ENCODE measurements at places on chromosomes 4 and X.

DNA sequence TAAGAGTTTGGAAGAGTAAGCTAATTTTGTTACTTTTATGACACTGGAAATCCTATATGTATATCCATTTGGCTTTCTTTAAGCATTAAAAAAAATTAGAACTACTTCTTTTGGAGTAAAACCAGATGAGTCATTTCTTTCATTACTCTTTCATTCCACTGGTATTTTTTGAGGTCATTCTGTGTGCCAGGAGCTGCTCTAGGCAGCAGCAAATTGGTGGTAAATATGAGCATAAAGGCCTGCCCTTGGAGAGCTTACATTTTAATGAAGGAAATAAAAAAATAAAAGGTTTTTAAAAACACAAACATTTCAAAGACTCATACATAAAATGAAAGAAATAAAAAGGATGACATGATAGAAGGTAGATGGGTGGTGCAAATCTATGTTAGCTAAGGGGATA lies 37.4 kb downstream of the MID1 start:
- no peak for DNase-seq

DNA sequence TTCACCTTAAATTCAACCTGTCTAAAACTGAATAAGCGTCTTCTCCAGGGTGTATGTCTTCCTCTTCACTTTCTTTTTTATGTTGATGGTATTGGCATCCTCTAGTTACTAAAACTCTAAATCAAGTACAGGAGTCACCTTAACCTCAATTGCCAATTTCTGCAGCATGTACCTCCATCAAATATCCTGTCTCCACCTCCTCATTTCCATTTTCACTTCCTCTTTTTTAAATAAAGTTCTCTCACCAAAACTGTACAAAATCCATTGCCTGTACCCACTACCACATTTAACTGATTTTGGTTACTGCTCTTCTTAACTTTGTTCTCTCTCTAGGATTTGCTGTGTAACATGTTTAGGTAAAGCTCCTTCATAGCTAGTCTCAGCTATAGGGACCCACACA lies 9.2 kb upstream of the NPFFR2 start:
- DNase-seq = no peak

GRCh38 chr4:40461879-40462278 lies 126.7 kb downstream of the CHRNA9 start:
- no peak for DNase-seq

GRCh38 chrX:117982694-117983392 lies 133.8 kb downstream of the KLHL13 start:
- no peak for DNase-seq

DNA sequence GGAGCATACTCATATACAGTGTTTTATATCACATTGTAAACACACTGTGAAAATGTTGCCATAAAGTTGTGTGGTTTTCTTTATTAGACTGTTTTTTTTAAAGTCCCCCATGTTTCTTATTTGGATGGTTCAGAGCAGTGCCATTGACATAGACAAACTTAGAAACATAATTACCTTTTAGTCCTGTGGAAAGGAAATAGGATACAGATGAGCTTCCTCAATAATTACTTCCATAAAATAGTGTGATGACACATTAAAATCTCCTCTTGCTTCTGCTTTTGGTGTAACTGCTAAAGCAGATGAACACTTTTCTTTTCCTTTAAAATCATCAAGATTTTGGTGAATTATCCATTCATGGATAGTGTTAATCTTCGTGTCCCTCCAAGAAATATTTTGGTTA lies 52.9 kb upstream of the LIMCH1 start:
- no peak for DNase-seq

DNA sequence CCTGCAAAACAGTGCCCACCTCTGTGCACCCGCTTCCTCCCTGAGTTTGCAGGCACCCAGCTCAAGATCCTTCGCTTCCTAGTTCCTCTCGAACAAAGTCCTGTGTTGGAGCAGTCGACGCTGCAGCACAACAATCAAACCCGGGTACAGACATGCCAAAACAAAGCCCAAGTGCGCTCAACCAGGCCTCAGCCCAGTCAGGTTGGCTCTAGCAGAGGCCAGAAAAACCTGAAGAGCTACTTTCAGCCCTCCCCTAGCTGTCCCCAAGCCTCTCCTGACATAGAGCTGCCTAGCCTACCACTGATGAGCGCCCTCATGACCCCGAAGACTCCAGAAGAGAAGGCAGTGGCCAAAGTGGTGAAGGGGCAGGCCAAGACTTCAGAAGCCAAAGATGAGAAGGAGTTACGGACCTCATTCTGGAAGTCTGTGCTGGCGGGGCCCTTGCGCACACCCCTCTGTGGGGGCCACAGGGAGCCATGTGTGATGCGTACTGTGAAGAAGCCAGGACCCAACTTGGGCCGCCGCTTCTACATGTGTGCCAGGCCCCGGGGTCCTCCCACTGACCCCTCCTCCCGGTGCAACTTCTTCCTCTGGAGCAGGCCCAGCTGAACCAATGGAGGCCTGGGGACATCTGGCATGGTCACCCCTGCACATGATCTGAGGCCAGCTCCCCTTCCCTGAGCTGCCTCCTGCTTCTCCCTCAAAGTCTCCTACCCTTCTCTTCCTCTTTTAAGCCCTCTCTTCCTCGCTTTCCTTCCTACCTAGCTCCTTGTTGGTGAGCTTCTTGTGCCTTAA lies 6.9 kb downstream of the APEX2 start:
- no peak for DNase-seq

DNA sequence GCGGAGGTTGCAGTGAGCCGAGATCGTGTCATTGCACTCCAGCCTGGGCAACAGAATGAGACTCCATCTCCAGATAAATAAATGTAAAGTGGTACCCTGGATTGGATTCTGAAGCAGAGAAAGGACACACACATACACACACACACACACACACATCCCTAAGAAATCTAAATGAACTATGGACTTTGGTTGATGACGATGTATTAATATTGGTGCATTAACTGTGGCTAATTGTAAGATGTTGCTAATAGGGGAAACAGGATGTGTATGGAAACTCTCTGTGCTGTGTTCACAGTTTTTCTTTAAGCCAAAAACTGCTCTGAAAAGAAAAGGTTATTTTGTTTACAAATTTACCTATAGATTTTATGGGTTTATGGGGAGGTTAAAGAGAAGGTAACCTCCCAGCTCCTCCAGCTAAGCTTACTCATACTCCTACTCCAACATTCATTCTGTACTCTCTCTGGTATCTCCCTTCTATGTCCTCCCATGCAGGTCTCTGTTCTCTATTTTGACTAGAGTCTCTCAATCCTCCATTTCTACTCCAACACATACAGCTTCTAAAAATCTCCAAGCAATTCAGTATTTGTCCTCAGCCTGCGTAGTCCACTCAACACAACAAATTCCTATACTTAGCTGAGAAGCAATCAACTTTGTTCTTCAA lies 46.5 kb upstream of the RELL1 start:
- no peak for DNase-seq

GRCh38 chr4:7861440-7861881 lies 78.2 kb downstream of the AFAP1 start:
- DNase-seq = no peak

GRCh38 chr4:3227878-3228675 lies 20.9 kb upstream of the MSANTD1 start:
- DNase-seq = no peak

- DNase-seq = no peak
These were observed 59.4 kb downstream of the MTHFD2L start for GRCh38 chr4:74217365-74217764.

DNA sequence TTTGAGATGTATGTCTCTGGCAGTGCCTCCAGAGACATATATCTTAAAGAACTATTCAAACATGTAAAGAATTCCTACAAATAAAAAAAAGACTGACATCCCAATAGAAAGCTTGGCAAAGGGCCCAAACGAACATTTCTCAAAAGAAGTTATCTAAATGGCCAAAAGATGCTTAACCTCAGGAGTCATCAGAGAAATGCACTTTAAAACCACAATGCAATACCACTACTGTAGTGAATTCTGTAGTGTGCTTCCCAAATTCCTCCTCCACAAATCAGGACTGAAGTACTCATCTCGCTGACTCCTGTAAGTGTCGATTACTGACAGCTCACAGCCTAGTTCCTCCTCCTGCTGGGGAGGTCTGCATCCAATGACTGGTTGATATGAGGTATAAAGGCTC lies 129.0 kb upstream of the MAMLD1 start:
- DNase-seq = no peak

DNA sequence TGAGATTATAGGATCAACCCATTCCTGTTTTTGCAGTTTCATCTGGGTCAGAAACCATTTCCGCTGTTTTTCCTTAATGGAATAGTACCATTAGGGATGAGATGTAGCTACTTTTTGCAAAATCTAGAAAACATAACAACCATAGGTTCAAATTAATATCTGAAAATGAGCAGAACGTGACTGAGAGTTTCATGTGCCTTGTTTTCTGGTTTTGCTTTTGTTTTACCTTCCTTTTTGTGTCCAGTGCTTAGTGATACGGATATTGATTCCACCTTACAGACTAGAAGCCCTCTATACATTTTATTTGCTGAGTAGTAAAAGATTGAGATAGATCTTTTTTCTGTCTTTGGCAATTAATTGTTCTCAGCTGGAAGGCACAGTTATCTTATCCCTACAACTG lies 46.5 kb downstream of the SNX25 start:
- DNase-seq = no peak

- no peak for DNase-seq
These were observed at the start of gene KLHL5 for GRCh38 chr4:39062094-39062769. TSS of gene KLHL5 (plus strand) at chr4:39062232. CDS start at chr4:39062653, 421 bp downstream.

DNA sequence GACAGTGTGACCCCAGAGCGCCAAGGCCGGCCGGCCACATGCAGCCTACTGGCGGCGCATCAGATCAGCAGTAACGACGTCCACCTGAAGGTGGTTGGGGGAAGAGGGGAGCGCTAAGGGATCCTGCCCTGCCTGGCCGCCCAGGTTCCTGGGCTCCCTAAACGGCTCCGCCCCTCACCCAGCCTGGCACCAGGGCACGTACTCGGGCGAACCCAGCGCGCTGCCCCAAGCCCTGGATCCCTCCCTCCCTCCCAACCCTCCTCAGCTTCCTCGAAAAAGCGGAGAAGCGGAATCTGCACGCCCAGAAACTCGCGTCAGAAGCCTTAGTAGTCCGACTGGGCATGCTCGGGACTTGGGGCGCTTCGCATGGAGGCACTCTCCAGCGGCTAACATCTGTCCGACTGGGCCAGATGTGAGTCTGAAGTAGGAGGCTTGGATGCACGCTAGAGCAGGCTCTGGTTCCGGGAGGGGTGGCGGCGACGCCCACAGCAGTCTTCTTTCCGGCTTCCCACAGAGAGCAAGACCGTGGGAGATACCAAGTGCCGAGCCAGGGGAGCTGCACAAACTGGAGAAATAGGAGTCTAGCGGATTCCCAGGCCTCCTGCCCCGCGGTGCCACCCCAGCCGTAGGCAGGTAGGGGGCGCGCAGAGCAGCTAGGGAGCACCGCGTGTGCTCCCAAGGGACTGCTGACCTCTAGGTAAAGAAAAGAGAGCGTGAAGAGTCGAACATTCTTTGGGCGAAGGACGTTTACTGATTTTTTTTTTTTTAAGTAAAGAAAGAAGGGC lies 114.3 kb upstream of the TEX13C start:
- no peak for DNase-seq

GRCh38 chr4:164596927-164597326 lies 157.0 kb upstream of the SMIM31 start:
- no peak for DNase-seq

DNA sequence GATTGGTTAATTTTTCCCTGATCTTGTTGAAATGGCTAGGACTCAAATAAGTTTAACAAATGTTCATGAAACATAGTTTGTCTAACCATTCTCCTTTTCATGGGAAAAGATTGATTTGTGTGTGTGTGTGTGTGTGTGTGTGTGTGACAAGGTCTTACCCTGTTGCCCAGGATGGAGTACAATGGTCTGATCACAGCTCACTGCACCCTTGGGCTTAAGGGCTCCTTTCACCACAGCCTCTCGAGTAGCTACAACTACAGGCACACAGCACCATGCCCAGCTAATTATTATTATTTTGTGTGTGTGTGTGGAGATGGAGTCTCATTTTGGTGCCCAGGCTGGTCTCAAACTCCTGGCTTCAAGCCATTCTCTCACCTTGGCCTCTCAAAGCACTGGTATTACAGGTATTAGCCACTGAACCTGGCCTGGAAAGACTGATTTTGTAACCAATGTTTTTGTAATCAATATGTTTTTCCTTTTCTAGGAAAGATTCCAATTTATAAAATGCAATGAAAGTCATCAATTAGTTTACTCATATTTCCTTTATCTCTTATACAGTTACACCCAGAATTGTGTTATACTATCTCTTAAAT lies 139.3 kb downstream of the CPE start:
- DNase-seq = no peak

DNA sequence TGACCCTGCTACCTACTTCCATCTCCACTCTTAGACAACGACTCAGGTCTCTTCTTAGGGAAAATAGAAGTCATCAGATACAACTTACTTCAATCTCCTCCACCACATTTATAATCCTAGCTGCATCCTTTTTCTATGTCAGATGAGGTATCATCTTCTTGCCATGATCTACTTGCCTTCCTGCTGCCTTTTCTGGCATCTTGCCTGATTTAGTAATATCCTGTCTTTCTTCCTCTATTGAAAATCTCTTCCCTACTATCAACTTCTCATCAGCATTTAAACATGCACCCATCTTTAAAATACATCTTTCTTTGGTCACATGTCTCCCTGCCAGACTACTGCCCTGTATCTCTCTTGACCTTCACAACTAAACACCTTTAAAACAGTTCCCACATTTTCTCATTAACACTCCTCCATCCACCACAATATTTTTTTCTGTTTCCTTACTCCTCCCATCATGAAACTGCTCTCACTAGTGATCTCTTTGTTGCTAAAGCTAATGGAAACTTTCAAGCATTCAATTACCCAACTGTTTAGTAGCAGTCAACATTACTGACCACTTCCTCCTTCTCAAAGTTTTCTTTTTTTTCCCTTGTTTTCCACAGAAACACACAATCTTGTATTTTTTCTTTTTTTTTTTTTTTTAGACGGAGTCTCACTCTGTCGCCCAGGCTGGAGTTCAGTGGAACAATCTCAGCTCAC lies 100.8 kb upstream of the CXorf66 start:
- DNase-seq = no peak

DNA sequence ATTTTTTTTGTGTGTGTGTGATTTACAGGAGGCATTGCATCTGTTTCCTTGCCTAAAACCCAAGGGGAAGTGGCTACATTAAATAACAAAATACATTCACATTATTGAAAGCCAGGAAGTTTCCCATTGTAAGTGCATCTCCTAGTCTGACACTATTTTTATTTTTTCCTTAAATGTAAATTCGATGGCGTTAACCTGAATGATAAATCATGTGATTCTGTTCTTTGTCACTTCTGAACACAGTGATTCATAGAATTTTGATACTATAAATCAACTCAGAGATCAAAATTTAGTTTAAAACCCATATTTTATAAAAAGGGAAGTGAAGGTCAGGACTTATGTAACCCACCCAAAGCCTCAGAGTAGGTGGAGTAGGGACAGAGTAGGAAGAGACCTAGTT lies 258.1 kb downstream of the GABRG1 start:
- DNase-seq = no peak

DNA sequence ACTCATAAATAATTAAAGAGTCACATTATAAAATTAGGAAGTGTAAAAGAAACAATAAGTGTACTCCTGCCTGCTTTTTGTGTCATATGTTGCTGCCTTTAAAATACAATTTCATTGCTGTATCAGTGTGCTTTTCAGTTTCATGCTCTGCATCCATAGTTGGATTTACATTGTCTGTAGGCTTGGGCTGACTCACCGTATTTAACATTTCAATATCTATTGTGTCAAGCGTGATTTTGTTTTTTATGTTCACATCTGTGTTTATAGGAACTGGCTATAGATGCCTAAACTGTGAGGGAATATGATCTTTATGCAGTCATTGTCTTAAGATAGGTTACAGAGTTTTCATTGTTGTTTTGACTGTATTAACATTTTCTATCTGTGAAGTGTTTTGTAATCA lies 18.1 kb downstream of the CCSER1 start:
- DNase-seq = no peak

Measured in GM12864 (cell line).